ENCODE measurements at places on chromosomes 5 and 9.

DNA sequence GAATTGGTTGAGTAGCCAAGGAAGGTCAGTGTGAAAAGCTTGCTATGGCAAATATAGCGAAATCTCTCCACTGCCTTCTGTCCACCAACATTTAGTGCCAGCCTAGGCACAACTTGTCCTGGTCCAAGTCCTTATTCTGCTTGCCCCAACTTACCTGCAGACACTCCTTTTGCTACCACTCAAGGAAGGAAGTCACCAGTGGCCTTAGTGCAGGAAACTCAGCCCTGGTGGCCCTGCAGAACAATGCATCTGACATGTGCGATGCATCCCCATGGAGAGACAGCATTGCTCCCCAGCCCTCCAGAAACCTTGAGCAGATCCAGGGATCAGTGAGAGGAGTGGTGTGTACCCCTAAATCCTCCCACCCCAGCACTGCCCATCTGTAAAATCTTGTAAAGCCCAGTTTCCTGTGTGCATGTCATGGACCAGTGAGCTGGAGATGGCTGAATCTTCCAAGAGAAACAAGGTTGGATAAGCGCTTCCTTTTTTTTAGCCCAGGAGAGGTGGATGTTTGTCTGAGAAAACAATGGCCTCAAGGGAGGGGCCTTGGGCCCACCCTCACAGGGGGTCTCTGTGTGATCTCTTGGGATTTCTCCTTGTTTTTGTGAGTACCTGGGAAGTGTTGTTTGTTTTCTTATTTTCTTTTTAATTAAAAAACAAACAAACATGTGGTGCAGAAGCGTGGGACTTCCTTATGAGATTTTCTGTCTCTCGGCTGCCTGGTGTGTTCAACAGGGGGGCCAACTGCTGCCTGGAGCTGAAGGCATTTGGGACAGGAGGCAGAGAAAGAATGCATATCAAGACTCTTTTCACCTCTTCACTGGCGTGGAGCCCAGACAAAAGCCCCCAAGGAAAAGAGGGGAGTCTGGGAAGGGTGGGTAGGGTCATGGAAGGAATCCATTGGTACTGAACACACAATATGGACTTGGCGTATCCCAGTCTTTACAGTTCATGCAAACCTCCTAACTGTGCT lies 3.6 kb downstream of the FOXI1 start:
- H3K4me1 ChIP-seq: no peaks in the 10 kb centered on the region
- no peak for DNase-seq
- H3K4me3 ChIP-seq: no peak overlapping the region
- no peaks in the 10 kb centered on the region for H3K27me3 ChIP-seq
- no peaks in the 10 kb centered on the region for H3K36me3 ChIP-seq

DNA sequence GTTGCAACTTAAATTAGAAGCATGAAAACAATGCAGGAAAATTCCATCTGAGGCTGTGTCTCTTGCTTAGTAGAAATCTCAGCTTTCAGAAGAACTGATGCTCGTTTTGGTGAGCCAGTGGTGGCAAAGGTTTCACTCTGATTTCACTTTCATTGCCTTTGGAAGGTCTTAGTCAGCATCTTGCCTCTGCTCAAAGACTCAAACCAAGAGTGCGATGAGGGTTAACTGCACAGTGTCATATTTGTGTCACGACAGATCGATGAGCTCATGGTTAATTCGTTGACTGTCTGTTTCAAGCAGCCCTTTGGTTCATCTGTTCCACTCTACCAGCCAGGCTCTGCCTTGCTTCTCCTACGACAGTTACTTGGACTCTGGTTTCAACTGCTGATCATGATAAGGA lies 331.3 kb upstream of the KIF2A start:
- H3K36me3 ChIP-seq: no peaks in the 10 kb centered on the region
- no peaks in the 10 kb centered on the region for H3K4me1 ChIP-seq
- no peak overlapping the region for H3K27ac ChIP-seq
- H3K27me3 ChIP-seq: no peaks in the 10 kb centered on the region

DNA sequence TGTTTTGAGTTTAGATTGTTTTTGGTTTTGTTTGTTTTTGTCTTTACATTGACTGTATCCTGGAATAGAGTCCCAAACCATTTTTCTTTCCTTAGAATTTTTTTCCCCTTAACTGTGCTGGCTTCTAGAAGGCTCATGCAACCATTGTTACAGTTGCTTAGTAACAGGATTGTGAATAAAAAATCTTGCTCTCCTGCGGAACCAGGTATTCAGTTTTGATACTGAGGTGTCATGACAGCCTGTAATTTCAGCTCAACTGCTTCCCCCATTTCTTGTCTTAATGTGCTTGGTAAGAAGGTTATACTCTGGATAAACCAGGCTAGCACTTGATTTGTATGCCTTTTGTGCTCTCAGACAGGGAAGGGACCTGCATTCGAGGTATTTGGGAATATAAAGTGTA lies 42.1 kb downstream of the FOCAD start:
- H3K4me3 ChIP-seq: peak overlapping the region; percentile 9
- H3K27me3 ChIP-seq: no peaks in the 10 kb centered on the region

- DNase-seq: no peak
- no peak overlapping the region for H3K27ac ChIP-seq
- no peaks in the 10 kb centered on the region for H3K27me3 ChIP-seq
- no peaks in the 10 kb centered on the region for H3K36me3 ChIP-seq
- no peak overlapping the region for H3K4me3 ChIP-seq
- H3K4me1 ChIP-seq: no peaks in the 10 kb centered on the region
Observed at GRCh38 chr9:18478501-18479361, 4.8 kb downstream of the ADAMTSL1 start.

DNA sequence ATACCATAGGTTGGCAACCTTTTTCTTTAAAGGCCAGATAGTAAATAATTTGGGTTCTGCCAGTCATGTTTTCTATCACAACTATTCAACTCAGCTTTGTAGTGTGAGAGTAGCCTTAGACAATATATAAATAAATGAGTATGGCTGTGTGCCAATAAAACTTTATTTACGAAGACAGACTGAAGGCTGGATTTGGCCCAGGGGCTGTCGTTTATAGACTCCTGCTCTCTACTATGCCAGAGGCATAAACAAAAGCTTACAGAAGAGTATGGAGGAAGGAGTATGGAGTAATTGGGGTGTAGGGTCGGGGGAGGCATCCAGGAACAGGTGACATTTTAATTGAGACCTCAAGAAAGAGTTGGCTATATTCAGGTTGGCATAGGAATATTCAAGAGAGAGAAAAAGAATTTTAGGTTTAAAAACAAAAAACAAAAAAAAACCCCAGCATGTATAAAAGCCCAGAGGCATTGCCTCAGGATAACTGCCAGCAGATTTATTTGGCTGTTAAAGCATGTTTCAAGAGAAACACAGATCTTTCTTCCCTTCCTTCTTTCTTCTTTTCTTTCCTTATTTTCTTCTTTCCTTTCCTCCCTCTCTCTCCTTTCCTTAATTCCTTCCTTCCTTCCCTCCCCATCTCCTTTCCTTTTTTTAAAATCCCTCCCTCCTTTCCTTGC lies 39.9 kb downstream of the SLIT3 start:
- H3K4me3 ChIP-seq: no peak overlapping the region
- no peaks in the 10 kb centered on the region for H3K36me3 ChIP-seq
- no peaks in the 10 kb centered on the region for H3K27me3 ChIP-seq
- H3K27ac ChIP-seq: no peak overlapping the region
- H3K4me1 ChIP-seq: no peaks in the 10 kb centered on the region

DNA sequence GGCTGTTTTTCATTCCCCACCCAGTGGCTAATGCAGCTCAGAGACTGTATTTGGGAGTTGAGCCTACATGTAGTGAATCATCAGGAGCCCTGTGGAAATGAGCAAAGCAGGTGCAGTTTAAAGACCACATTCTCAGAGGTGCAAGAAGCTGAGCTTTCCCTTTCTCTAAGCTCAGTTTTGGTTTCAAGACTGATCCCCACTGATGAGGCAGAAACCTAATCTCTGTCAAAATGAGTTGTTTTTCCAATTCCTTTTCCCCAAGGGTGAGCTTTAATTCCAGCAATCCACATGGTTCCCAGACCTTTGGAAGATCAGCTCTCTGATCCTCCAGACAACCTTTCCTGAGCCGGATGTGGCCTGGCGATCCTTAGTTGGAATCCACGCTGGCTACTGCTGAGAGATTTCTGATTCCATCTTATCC lies 420.5 kb downstream of the EBF1 start:
- DNase-seq: no peak
- no peaks in the 10 kb centered on the region for H3K4me1 ChIP-seq
- H3K27ac ChIP-seq: no peak overlapping the region

DNA sequence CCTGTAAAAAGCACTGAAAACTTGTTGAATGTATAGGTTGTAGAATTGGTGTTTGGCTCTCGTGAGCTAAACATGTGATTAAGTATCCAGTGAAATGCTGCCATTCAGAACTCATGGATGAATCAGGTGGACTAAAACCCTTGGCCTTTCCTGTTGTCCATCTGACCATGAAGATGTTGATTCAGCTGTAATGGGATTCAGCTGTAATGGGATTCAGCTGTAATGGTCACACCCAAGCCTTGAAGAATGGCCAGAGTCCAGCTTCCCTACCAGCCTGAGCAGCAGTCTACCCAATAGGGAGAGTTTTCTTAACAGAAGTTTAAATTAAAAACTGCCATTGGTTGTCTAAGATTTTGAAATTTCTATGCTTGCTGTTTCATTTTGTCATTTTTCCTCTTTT lies 18.1 kb downstream of the MAMDC2 start:
- H3K4me1 ChIP-seq: no peaks in the 10 kb centered on the region
- H3K36me3 ChIP-seq: no peaks in the 10 kb centered on the region
- H3K4me3 ChIP-seq: no peak overlapping the region
- no peak overlapping the region for H3K27ac ChIP-seq
- H3K27me3 ChIP-seq: no peaks in the 10 kb centered on the region
- no peak for DNase-seq

DNA sequence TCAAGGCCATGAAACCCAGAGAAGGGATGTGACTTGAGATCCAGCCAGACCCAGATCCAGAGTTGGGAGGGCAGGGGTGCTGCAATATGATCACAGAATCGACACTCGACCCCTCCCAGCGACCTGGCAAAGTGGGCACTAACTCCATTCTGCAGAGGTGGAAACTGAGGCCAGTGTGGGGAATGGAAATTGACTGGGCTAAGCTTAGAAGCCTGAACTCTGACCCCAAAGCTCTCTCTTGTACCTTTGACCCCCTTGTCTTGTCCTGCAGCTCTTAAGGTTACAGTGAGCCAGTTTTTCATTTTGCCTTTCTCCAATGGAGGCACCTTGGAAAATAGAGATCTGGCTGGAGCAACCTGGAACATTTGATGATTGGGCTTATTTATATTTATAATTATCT lies 14.5 kb upstream of the ERGIC1 start:
- no peaks in the 10 kb centered on the region for H3K27me3 ChIP-seq
- H3K36me3 ChIP-seq: no peaks in the 10 kb centered on the region
- H3K27ac ChIP-seq: no peak overlapping the region

GRCh38 chr5:43042176-43042625 lies 2.1 kb upstream of the ANXA2R start:
- DNase-seq: peak; percentile 90
- no peaks in the 10 kb centered on the region for H3K4me1 ChIP-seq

GRCh38 chr9:82531795-82532194 lies 531.1 kb downstream of the RASEF start:
- no peaks in the 10 kb centered on the region for H3K36me3 ChIP-seq
- H3K4me1 ChIP-seq: peaks cover 4% of the 10 kb centered on the region
- H3K27me3 ChIP-seq: no peaks in the 10 kb centered on the region
- no peak overlapping the region for H3K27ac ChIP-seq
- no peak overlapping the region for H3K4me3 ChIP-seq
- no peak for DNase-seq

DNA sequence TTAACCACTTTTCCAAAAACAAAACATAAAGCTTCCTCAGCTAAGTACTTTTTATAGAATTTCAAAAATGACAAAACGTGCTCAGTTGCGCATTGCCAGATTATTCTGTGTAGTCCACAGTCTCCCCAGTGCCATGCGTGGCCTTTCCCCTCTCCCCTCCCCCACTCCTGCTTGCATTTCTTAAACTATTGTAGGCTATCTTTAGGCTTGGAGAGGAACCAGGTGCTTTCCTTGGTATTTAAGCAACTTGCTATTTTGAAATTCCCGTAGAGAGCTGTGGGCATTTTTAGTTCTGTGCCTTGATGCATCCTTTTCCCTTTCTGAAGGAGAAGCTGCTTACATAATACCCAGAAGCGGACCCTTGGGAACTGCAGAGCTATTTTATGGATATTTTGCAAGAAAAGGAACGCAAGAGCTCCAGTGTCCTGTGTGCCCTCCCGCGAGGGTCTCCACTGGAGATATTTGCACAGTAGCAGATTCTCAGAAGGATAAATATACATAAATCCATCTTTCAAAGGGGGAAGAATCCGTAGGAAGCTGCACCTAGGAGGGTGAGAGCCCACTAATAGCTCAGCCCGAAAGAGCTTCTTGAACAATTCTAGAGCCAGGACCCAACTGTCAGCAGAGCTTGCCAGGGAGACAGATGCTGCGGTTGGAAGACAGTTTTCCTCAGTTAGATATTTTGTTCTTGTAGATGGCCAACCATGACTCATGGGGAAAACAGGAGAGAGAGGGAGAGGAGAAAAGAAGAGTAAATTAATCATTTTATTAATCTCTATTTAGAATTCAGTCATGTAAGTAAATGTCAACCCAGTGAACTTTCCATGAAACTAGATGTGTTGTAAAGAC lies 1298.3 kb upstream of the WWC1 start:
- H3K4me3 ChIP-seq: no peak overlapping the region
- H3K27me3 ChIP-seq: no peaks in the 10 kb centered on the region
- H3K27ac ChIP-seq: no peak overlapping the region
- H3K36me3 ChIP-seq: no peaks in the 10 kb centered on the region

DNA sequence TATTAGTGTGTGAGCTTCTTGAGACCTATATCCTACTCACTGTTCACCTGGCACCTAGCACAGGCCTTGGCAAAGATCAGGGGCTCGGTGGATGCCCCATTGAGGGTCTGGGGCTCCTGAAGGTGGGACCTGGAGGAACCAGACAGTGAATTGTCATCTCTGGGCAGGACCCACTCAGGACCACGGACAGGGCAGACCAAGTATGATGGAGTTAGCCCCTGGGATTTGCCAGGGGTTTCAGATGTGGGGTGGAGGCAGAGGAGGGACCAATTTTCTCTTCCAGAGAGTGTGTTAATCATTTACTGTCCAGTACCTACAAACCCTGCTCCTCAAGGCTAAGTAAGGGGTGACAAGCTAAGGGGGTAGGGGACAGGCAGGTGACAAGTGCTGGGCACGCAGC lies 29.3 kb upstream of the TBC1D2 start:
- no peaks in the 10 kb centered on the region for H3K36me3 ChIP-seq
- no peak overlapping the region for H3K4me3 ChIP-seq
- H3K4me1 ChIP-seq: no peaks in the 10 kb centered on the region
- no peaks in the 10 kb centered on the region for H3K27me3 ChIP-seq
